Stimulated activated CD8-positive, alpha-beta memory T cell treated with anti-CD3 and anti-CD28 coated beads, Interleukin-15, amount 100 ng/mL, for 1 hour (primary cell): ENCODE measurements at places on chromosomes 5 and 9.

- DNase-seq = no peak
Observed at GRCh38 chr5:6410421-6410820, 32.1 kb upstream of the MED10 start.

- no peak for DNase-seq
Observed at GRCh38 chr9:16619914-16620520, 250.5 kb downstream of the BNC2 start.

DNA sequence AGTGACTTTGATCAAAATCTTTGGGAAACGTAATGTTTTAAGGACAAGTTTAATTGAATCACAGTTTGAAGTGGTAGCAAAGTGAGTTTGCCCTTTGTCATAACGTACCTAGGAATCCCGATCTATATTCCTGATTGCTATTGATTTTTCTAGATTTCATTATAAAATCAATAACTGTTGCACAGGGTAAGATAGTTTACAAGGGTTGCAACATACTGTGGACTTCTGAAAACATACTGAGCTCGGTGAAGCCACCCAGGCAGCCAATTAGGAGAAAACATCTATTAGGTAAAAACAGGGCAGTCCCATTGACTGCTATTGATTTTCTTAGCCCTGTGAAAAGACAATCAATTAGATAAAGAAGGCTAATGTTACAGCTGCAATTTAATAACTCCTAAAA, 659.9 kb downstream of the ISL1 start:
- DNase-seq = no peak

GRCh38 chr9:110259566-110259965, 3.3 kb upstream of the TXN start:
- no peak for DNase-seq

GRCh38 chr9:2469681-2470221, 151.8 kb upstream of the VLDLR start:
- no peak for DNase-seq

GRCh38 chr5:167346461-167346860, 945.0 kb upstream of the WWC1 start:
- DNase-seq = no peak

DNA sequence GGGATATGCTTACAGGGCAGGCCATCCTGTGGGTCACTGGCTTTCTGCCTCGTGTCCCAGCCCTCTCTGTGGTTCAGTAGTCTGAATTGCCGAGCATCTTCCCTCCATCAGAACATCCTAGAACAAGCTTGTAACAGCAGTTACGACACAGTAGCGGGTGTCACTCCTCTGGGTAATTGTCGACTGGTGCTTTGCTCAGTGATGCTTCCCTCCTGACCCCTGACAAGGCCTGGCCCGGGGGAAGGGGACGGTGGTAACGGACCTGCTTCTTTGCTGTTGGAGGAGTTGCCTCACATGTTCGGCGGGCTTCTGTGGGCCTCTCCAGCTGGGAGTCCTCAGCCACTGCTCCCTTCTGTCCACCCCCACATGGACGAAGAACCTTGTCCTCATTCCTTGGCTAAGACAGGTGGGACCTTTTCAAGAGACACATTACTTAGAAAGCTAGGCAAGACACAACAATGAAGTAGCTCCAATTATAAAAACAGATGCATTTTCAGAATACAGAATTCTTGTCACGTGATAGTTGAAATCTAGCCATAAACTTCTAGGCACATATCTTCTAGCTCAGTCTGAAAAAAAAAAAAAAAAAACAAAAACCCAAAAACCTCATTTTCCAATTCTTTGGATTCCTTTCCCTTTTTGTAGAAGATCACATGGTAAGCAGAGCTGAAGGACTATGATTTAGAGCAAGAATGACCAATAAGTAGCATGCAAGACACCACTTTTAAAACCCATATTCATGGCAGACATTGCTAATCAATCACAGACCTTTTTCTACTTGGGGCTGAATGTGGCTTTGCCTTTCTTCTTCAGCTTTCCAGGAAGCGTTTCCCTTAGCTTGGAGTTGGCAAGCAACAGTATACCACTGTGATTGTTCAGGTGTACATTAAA, 25.0 kb downstream of the HMCN2 start:
- no peak for DNase-seq

GRCh38 chr9:120845255-120845654, 2.5 kb upstream of the PSMD5 start:
- DNase-seq = no peak

GRCh38 chr5:32449262-32449661, 4.7 kb upstream of the ZFR start:
- DNase-seq = no peak

DNA sequence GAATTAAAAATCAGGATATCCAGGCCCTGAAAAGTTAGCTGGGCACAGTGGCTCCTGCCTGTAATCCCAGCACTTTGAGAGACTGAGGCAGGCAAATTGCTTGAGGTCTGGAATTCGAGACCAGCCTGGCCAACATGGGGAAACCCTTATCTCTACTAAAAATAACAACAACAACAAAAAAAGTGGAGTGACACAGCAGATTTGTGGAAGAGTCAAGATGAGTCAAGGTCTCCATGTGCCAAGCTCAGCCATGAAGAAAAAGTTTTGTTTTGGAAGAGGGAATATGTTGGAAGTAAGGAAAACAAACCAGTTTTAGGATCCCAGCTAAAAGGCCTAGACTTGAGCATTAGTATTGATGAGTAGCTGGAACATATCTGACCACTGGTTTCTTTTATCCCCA, 14.7 kb downstream of the LRRC70 start:
- DNase-seq = no peak

- DNase-seq = no peak
Observed at GRCh38 chr5:137487600-137487999, 11.5 kb downstream of the SPOCK1 start.

GRCh38 chr5:21623831-21624230, 1229.3 kb downstream of the CDH12 start:
- no peak for DNase-seq

GRCh38 chr5:170632266-170632984, 128.6 kb downstream of the KCNIP1 start:
- no peak for DNase-seq

DNA sequence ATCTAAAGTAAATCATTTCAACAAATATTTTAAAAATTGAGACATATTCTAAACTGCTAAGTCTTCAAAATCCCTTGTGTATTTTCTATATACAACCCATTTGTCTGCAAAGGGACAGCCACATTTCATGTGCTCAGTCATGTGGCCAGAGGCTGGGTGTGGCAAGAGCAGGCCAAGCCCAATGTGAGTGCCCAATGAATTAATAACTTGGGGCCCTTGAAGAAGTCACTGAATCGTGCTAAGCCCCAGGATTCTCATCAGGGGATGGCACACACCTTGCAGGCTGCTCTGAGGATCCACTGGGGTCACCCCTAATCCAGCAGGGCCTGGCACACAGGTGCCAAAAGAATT, 78.2 kb upstream of the SMIM23 start:
- DNase-seq = no peak

- no peak for DNase-seq
Observed at GRCh38 chr5:174234388-174234787, 188.9 kb downstream of the NSG2 start.

GRCh38 chr9:136059321-136059791, 35.7 kb downstream of the NACC2 start:
- no peak for DNase-seq

GRCh38 chr5:159304961-159305595, 25.2 kb downstream of the IL12B start:
- no peak for DNase-seq

DNA sequence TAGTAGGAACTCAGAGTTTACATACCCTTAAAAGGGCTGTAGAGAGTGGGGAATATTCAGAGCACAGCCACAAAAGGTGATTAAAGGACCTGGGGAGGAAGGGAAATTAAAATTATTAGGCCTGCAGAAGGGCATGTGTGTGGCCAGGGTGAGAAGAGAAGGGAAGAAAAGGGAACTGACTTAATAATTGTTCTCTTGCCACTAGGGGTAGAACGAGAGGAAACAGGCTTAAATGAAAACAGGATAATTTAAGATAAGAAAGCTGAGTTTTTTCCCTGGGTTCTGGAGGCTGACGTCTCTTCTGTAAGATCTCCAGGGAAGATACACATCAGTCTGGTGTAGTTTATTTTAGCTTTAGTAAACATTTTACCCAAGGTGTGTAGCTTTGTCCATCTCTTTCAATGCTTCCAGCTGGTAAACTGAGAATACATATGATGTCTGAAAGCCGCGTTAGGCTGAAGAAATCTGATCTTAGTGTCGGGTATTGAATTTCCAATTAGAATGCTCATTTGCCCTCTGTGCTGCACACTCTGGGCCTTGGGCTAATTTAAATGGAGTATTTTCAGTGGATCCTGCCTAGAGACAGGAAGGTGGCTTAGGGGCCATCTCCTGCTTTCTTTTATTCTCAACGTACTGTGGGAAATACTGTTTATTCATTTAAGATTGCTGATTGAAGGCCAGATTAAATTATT, 416.8 kb downstream of the TMEM38B start:
- no peak for DNase-seq

DNA sequence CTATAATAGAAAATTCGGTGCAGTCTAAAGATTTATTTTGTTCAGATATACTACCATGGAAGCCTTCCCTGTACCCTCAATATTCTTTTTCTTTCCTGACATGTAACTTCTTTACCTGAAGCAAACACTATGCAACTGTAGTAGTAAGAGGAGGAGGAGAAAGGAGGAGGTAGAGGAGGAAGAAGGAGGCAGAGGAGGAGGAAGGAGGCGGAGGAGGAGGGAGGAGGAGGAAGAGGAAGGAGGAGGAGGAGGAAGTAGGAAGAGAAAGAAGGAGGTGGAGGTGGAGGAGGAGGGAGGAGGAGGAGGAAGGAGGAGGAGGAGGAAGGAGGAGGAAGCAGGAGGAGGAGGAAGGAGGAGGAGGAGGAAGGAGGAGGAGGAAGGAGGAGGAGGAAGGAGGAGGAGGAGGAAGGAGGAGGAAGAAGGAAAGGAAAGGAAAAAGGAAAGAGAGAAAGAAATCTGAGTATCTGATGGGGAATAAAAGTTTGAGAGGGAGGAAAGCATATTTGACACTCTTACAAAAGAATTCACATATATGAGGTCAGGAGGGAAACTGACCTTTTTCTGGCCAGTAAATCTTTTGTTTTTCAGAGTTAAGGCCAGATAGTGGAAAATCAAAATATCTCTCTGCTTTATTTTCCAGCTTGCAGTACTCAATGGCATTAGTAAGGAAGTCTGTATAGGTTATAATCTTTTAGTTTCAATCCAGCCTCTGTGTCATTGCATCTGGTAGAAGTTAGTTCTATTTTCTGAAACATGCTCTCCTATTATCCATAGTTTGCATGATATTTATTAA, 114.5 kb upstream of the LPAR1 start:
- DNase-seq = no peak

- DNase-seq = no peak
Observed at GRCh38 chr5:127411381-127411780, 106.1 kb upstream of the PRRC1 start.

GRCh38 chr5:171310212-171310818, 1.3 kb downstream of the TLX3 start:
- no peak for DNase-seq

- peak; percentile 70 for DNase-seq
Observed at GRCh38 chr5:180803181-180804128, 849 bp upstream of the MGAT1 start.

GRCh38 chr5:158017469-158017868, 158.5 kb upstream of the CLINT1 start:
- DNase-seq = no peak

- no peak for DNase-seq
Observed at GRCh38 chr5:164345173-164345849, 839.9 kb downstream of the MAT2B start.

DNA sequence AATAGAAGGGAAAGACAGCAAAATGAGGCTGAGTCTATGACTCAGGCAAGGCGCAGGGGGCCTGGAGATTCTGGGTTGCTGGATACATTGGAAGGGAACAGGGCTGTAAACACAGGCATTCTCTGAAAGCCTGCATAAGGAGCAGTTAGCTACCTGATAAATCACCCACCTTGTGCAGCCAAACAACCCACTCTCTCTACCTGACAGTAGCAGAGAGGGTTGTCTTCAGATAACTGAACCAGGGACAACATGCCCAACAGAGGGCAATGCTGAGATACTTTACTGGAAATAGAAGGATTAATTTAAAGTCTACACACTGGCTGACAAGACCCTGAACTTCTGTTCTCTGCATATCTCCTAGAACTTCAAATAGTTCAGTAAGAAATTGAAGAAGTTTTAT, 161.6 kb downstream of the KCTD16 start:
- DNase-seq = no peak

DNA sequence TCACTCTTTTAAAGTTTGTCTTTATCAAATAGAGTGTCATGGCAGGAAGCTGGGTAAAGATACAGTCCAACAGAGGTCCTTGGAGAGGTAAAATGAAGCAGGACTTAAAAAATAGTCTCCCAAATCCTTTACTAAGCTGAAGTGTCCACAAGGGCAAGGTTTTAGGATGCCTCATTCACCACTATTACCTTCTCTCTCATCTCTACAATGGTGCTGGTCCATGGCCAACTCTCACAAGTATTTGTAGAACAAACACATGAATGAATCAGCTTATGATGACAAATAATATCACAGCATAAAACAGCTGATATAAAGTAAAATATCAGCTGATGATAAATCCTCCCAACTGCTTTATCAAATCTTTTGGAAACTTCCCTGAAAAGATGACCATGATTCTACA, 162.3 kb upstream of the ZNF462 start:
- no peak for DNase-seq

DNA sequence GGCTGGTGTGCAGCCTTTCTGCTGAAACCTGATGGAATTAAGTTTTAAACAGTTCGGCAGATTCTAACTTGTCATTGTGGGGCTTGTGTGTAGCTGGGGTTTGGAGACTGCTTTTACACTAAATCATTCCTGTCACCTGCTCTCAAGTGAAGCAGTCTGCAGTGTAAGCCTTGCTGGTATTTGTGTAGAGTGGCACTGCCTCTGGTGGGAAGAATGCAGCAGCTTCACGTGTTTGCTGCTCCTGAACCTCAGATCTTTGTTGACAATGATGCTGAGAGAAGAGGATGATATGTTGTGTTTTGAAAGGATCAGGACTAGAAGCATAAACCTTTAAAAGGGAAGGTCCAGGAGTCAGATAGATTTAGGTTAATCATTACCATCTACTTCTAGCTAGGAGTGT, 88.1 kb downstream of the KDM4C start:
- no peak for DNase-seq

DNA sequence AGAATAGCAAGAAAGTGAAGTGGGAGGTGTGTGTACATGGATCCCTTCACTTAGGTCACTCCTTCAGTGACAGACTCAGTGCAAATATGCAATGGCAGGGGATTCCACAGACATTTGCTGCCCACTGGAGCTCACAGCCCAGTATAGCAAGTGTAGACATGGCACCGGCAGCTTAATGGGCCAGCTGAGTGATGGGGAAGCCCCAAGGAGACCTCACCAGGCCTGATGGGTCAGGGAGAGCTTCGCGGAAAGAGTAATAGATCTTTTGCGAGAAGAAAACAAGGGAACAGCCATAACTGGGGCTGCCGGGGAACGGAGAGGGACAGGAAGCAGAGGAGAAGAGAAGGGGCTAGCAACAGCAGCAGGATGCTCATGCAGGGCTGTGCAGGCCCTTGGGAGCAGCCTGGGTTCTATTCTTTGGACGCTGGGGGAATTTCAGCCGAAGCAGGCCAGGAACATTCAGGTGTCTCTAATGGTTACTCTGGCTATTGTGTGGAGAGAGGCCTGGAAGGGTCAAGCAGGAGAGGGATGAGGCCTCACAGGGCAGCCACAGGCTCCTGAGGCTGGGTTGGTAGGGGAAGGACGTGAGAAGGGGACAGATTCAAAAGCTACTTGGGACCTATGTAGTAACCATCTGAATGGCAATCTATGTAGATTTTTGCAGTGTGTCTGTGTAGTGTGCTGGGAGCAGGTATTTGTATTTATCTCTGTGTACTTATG, 27.0 kb downstream of the TCF7 start:
- DNase-seq = no peak
